ENCODE measurements at places on chromosomes 1 and 21. TPM values are rescaled to one million over a fixed set of nuclear protein-coding genes. Genes with fewer than 3 reads are reported as not detected.

- DNase-seq: no peak
These were observed 18.1 kb upstream of the EPHA8 start for GRCh38 chr1:22545141-22545540.

DNA sequence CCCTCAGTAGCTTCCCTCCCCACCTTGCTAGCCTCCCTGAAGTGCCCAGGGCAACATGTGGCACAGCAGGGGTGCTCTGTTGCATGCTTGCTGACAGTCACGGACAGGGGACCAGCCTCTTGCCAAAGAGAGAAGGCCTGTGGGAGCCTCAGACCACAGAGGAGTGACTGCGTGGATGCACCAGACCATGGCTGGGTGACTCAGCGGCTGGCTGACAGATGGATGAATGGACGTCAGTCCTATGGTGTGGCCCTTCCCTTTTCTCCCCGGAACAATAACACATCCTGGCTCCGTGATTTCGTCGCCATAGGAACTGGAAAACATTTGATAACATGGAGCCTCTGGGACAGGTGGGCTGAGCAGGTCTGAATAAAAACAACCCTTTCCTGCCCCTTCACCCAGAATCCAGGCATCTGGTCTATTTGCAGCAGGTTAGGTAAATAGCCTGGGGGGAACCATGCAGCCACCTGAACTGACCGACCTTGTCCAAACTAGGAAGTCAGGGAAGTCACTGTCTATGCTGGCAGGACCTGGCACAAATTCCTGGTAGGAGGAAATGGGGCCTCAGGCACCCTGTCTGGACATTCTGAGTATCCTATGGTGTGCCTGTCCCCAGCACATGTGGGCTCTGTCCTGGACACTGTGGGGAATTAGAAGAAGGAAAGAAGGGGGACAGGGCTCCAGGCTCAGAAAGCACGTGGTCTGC, 53.3 kb downstream of the NENF start:
- no peak for DNase-seq

GRCh38 chr1:224173523-224173922, 9.5 kb upstream of the DEGS1 start:
- DNase-seq: no peak

GRCh38 chr1:99707535-99708142, 58.8 kb downstream of the FRRS1 start:
- DNase-seq: peak; percentile 73

DNA sequence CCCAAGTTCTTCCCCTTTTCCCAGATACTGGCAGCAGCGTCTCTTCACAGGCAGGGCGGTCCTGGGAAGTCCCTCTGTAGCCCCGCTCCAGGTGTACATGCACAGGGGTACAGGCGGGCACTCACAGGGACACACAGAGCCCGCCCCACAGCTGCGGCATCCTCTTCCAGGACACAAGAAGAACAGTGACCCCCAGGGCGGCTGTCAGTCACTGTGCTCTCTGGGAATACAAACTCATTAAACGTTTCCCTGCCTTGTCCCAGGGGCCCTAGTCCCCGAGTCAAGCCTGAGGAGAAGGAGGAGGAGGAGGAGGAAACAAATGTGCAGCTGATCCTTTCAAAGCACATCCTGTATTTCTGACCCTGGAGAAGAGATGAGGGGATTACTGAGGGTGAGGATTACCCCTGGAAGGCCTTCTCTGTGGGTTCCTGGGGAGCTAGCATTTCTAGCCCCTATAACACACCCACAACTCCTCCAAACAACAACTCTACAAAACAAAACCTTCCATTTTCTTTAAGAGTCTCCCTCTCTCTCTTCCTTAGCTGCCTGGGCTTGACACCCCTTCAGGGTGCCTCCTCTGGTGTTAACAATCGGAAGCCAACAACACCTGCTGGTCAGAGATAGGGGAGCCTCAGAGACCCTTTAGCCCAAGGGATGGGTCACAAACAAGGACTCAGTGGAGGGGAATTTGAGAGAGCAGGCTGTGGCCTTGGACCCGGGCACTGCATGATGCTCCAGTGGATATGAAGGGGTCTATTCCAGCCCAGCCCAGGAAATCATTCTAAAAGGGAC, 28.4 kb upstream of the DMBX1 start:
- DNase-seq: no peak

- DNase-seq: peak; percentile 68
These were observed 500.6 kb downstream of the DISC1 start for GRCh38 chr1:232127190-232127589.

- no peak for DNase-seq
These were observed 14.2 kb downstream of the AKNAD1 start for GRCh38 chr1:108842525-108843181.

- no peak for DNase-seq
These were observed 50.7 kb downstream of the IRF2BP2 start for GRCh38 chr1:234559152-234559901.

DNA sequence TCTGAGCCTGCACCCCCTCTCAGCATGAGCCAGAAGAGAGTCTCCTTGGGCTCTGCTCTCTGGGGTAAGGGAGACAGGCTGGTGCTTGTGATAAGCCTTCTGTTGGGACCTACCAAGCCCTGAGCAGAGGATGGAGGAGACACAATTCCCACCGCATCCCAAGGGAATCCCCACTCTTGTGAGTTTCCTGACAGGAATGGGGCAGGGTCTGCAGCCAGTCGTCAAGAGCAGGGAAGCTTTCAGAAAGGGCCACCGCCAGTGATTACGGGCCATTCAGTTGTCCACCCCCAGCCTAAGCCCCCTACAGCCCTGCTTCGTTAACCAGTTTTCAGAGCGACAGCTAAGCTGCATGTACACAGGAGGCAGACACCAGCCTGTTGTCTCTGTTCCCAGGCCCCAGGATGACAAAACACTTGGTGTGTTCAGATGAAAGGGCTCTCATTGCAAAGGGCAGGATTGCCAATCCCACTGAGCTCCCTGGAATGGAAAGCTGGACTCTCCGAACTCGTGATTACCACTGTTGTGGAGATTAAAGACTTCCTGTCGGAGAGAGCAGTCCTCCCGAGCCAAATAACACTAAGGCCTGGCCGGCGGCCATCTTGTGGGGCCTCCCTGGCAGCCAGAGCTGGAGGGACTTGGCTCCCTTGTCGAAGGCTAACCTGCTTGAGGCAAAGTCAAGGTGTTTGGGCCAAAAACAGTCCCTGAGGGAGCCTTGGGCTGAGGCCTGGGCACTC, 37.4 kb upstream of the SLC30A1 start:
- no peak for DNase-seq

GRCh38 chr21:29416268-29416667, 117.5 kb downstream of the BACH1 start:
- no peak for DNase-seq

GRCh38 chr1:231364192-231364591, 26.1 kb downstream of the SPRTN start:
- DNase-seq: no peak

DNA sequence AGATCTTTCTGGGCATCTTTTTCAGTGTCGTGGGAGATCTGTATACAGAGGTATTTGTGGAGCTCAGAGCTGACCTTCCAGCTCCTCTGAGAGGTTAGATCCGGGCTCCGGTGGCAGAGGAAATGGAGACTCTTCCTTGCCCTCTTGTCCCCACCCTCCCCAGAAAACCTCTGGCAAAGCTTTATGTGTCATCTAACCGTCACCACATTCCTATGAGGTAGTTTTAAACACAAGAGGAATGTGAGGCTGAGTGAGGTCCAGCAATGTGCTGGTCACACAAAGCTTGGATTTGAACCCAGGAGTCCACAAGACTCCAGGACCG, 1.2 kb downstream of the CD160 start:
- DNase-seq: no peak

DNA sequence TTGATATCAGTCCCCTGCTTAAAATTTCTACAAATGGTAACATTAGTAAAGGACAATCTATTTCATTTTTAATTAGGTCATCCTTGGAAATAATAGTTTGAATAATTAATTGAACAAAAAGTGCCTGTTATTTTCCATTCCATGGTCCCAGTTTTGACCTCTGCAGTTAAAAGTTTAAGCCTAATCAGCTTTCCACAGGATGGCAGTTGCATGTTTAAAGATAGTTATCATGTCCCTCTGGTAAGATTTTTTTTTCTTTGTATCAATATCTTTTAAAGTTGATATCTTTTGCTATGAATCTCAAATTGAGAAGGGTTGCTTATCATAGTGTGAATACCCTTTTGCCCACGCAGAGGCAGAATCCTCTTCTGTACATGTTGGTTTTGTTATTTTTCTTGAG, 90.4 kb downstream of the HS2ST1 start:
- no peak for DNase-seq

- DNase-seq: no peak
These were observed 73.9 kb downstream of the ODF2L start for GRCh38 chr1:86322241-86322640.

The ARHGEF11 gene
- total RNA-seq: 32.3 TPM

The CELA2A gene
- total RNA-seq: not detected

The COL6A1 gene
- 19.7 TPM for total RNA-seq

The DNASE2B gene
- not detected for total RNA-seq

All from A673 (cell line).